ENCODE measurements at places on chromosomes 2 and 18.

GRCh38 chr18:44638034-44638540, 42.6 kb upstream of the SETBP1 start:
- DNase-seq = no peak

GRCh38 chr18:9069601-9070000, 32.9 kb upstream of the NDUFV2 start:
- no peak for DNase-seq

DNA sequence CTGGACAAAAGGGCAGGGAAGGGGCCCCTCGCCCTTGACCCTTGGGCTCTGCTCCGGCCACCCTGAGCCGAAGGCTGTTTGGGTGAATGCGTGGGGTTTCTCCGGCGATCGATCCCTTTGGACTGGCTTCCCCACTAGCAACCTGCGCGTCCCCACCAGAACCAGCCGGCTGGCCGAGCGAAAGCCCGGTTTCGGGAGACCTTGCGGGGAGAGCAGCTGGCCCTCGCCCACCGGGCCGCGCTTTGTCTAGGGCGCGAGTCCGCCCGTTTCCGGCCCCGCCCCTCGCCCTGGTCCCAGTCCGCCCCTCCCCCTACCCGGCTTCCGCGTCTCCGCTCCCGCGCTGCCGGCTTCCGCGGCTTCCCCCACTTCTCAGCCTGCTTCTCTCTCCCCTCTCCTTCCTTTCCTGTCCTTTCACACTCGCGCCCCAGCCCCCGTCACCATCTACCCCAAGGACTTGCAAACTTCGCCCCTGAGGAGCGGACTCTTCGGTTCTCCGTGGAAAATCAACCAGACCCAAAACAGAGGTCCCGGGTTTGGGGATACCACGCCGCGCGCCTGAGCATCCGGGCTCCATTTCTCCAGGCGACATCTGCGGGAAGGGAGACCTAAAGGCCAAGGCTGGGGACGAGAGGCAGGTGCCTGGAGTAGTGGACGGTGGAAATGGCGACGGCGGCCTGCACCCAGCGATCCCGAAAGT, 48.0 kb upstream of the ATP6V1B1 start:
- no peak for DNase-seq

- DNase-seq = no peak
These were observed 174.6 kb downstream of the HAUS1 start for GRCh38 chr18:46278481-46279465.

GRCh38 chr2:30293303-30293921, 62.1 kb downstream of the LBH start:
- no peak for DNase-seq

- DNase-seq = no peak
These were observed 98.5 kb upstream of the NOSTRIN start for GRCh38 chr2:168703926-168704325.

- no peak for DNase-seq
These were observed 39.7 kb downstream of the GRHL1 start for GRCh38 chr2:9991221-9991620.

DNA sequence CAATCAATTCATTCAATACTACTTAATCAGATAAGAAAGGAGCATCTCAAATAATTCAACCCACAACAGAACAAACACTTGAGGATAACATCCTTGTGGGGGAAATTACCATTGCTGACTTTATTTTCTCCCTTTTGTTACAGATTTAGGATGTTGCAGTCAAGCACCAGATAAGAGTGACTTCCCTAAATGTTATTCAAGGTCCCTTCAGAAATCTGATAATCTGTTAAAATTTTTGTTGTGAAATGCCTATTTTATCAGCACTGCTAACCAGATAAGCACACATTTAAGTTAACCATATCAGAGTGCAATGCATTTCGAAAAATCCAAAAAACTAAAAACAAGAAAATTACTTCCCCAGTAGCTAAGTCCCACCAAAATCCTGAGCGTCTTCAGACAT, 33.5 kb downstream of the SUMO1 start:
- DNase-seq = no peak

GRCh38 chr2:189298038-189298437, 118.5 kb upstream of the COL5A2 start:
- DNase-seq = no peak

GRCh38 chr2:37688771-37689468, 17.5 kb upstream of the CDC42EP3 start:
- no peak for DNase-seq

- no peak for DNase-seq
These were observed 35.1 kb downstream of the CABYR start for GRCh38 chr18:24173997-24174396.

All from right renal pelvis (tissue), 4 donors.